Uterine smooth muscle cell (primary cell): ENCODE measurements at places on chromosomes 16 and 17. TPM values are rescaled to one million over a fixed set of nuclear protein-coding genes. Genes with fewer than 3 reads are reported as not detected.

The USB1 gene
- 30.6 and 32.0 TPM in 2 replicates for total RNA-seq

The SGCA gene
- total RNA-seq: 0.33 and 1.9 TPM in 2 replicates

The MRC2 gene
- 208 and 563 TPM in 2 replicates for total RNA-seq

The KLHL11 gene
- 34.4 and 35.9 TPM in 2 replicates for total RNA-seq

The TBC1D3K gene
- not detected in 2 replicates for total RNA-seq

The RTN4RL1 gene
- 0.11 and 0.12 TPM in 2 replicates for total RNA-seq

The CSH1 gene
- not detected in 2 replicates for total RNA-seq
